ENCODE measurements at places on chromosomes 12 and 14.

DNA sequence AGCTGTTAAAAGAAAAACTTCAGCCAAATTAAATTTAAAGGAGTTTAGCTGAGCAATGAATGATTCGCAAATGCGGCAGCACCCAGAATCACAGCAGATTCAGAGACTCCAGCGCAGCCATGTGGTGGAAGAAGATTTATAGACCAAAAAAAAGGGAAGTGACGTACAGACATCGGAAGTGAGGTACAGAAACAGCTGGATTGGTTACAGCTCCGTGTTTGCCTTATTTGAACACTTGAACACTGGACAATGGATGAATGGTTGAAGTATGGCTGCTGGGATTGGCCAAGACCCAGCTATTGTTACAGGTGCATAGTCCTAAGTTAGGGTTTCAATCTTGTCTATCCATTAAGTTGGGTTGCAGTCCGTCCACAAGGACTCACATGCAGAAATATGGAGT is 42.6 kb downstream of the GALNT8 start:
- no peak for DNase-seq

- no peak for DNase-seq
Measured at GRCh38 chr14:93309427-93309966, 23.3 kb downstream of the BTBD7 start.

DNA sequence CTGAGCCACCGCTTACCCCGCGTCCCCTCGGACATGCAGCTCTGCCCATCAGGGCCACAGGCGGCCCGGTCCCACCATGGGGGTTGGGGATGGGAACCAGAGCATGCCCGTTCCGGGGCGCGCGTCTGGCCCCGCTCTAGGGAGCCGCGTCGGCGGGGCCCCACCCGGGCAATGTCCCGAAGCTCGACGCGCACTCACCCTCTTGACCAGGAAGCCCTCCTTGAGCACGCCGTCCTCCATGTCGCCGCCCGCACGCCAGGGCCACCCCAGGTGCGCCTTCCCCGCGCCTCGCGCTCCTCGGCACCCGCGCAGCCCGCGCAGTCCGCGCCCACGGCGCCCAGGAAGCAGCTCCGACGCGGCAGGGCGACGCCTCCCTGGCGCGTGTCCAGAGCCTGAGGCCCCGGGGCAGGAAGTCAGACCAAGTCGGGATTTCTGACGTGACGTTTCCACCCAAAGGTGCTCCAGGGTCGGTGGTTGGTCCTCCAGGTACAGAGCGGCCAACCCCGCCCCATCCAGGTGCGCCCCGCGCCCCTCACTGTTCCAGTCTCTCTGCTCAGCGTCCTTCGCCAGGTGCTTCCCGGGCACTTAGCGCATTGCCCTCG is at the start of gene PLEK2:
Gene PLEK2, minus strand, starts transcription at position 346 of the 602 bp plus-strand sequence. Its CDS starts 106 bp downstream, at position 240.
- no peak for DNase-seq

GRCh38 chr12:61044766-61045165 is 1215.4 kb upstream of the USP15 start:
- no peak for DNase-seq

- DNase-seq, result no peak
Measured at GRCh38 chr12:78088391-78088832, 257.7 kb downstream of the NAV3 start.

- no peak for DNase-seq
Measured at GRCh38 chr14:102973706-102974285, 51.3 kb downstream of the AMN start.

GRCh38 chr12:20142316-20142715 is 226.0 kb upstream of the PDE3A start:
- DNase-seq, result no peak

- DNase-seq, result no peak
Measured at GRCh38 chr12:267581-268482, 5.2 kb upstream of the SLC6A13 start.

DNA sequence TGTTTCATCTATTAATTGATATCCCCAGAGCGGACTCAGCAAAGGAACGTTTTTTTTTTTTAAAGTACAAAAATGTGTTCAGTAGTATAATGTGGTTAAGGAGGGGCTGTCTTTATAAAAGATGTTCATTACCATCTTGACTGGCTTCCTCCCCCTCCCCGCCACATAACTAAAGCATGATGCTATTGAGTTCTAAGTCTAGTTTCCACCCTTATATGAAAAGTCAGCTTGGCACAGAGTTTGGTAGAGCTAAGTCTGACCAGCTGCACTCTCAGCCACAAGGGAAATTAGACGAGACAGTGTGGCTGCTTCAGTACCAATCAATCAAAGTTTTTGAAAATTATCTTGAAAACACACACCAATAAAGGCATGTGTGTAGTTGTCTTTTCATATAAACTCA is 1.9 kb upstream of the MYBPC1 start:
- DNase-seq, result no peak

GRCh38 chr14:67987606-67988005 is 168.0 kb downstream of the RAD51B start:
- no peak for DNase-seq

GRCh38 chr14:54343272-54344121 is 53.3 kb upstream of the CDKN3 start:
- DNase-seq, result no peak

DNA sequence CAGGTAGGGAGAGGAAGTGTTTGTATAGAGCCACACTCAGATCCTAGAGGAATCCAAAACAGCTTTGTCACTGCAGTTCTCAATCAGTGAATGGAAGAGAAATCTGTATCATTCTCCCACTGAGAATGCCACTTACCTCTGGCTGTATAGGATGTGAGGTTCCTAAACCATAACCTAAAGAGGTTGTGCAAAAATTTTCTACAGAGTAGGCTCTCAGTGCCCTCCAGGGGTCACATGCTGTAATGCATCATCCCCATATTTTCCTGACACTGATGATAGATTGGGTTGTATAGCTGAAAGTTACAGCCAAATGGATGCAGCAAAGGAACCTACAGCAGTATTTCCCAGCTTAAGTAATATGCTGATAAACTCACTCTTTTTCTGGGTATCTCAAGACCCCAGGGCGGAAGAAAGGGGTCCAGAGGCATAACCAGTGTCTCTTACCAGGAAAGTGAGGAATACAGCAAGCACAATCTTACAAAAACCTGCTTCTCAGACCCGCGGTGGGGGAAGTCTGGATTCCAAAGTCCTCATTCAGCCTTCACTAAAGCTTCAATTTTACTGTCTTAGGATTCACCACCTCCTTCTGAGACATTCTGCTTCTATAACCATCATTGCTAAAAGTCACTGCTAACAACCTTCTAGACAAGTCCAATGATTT is 3.8 kb downstream of the BCDIN3D start:
- no peak for DNase-seq

DNA sequence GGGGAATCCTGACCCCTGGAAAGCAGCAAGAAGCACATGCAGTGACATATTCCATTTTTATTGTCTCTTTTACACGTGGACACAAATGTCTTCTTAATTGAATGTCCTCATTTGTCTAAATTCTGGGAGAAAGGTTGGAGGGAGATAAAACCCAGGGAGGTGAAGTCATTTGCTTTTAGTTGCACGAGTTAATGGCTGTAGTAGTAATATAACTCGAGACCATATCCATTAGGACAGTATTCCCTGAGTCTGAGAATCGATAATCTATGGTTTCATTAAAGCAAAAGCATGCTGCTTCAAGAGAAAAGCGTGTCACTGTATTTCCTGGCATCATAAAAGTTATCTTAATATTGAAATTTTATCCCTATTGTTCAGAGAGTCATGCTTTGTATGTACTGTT is 216.0 kb upstream of the PELI2 start:
- DNase-seq, result no peak

DNA sequence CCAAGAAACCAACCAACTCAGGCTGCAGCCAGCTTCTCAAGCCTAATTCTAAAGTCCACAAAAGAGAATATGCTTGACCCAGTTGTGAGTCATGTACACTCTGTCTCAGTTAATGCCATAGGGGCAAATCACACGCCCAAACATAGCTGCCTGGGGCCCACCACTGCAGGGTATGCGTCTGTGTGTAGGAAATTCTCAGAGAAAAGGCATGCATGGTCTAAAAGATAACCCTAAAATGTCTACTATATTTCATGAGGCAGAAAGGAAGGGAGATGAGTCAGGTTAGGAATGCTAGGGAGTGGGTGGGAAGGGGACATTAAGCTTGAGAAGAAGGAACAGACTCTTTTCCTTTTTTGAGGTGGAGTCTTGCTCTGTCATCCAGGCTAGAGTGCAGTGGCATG is 22.3 kb upstream of the SPTLC2 start:
- no peak for DNase-seq
